ENCODE measurements at places on chromosomes 4 and X.
A peak's percentile ranks its signal among the peaks of the same experiment; 100 is the strongest.

GRCh38 chr4:137070614-137071013, 461.7 kb downstream of the PCDH18 start:
- DNase-seq = no peak

GRCh38 chr4:1568855-1569460, 115.2 kb downstream of the FAM53A start:
- no peak for DNase-seq

DNA sequence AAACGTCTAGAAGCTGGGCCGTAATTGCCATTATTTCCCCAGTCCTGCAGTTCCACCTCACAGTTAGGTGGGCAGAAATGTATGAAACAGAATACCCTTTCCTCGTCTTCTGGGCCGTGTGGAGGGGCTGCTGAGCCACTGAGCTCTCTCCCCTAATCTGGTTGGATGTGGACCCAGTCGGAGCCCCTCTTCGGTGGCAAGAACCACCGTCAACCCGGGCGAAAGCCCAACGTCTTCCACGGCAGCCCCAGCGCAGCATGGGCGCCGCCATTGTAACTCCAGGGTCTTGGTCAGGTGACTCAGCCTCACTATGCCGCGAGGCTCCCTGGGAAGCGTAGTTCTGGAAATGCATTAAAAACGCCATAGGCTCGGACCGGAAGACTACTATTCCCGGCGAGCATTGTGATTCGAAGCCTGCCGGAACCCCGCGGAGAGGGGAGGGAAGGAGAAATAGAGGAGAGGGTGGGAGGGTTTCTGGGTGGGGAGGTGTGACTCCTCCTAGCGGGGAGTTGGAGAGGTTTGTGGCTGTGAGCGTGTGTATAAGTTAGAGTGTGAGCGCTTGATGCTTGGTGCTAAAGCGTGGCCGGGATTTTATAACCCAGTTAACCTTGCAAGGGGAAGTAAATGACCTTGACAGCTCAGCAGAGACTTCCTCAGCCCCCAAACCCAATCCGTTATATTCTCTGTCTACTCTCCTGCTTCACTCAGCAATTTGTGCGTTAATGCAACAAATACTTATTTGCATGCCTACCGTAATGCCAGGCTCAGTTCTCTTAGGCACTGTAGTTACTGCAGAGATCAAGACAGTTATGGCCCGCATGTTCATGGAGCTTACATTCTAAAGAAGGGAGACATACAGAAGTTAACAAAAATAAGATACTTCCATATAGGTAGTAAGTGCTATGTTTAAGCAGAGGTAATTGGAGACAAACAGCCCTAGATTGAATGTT, at the start of gene GATB:
GATB (minus strand) TSS at position 296 of the 950 bp plus-strand sequence; CDS start at position 271, 25 bp downstream.
- DNase-seq = peak; percentile 66

GRCh38 chr4:13306356-13306755, 177.8 kb downstream of the RAB28 start:
- no peak for DNase-seq

GRCh38 chr4:21692241-21692640, 256.3 kb downstream of the KCNIP4 start:
- DNase-seq = no peak

- DNase-seq = no peak
These were observed 34.7 kb downstream of the CASP3 start for GRCh38 chr4:184614509-184614908.

DNA sequence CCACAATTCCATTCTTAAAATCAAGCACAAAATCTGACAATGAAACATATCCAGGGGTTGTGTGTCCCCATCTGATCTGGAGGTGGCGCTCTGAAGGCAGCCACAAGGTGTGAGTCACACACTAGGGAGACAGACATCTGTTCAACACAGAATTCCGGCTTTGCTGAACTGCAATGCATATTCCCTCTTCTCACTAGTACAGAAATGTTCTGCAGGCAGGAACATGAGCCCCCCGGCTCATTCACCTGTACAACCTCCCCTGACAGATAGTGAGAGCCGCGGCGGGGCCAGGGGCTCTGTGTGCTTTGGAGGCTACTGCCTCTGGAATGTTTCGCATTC, 41.9 kb downstream of the WDR1 start:
- DNase-seq = no peak

GRCh38 chrX:53004811-53005210, 43.8 kb upstream of the GPR173 start:
- DNase-seq = no peak

DNA sequence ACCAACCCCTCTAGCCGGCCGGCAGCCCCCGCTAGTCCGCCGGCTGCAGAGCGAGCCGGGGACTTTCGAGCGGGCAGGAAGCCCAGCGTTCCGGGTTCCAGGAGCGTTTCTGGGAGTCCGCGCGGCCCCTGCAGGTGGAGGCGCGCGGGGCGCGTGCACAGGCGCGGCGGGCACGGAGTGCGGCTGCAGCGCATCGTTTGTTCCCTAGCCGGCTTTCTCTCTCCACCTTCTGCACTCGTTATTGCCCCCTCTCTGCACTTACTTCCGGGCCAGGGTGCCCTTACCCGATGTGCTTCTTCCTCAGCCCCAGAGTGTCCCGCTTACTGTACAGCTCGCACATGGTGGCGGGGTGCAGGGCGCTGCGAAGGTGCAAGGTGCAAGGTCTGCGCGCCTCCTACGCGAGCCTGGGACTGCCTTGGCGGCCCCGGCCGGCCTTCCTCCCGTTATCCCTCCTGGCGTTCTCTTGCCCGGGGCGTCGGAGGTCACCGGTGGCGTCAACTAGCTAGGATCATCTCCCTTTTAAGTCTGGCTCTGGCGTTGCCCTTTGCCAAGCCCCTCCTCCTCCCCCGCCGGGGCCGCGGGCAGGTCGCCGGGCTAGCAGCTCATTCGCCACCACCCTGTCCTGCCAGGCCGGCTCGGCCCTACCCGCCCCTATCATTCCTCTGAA, at the start of gene ETNPPL:
ETNPPL (minus strand) TSS at position 495 of the 667 bp plus-strand sequence; CDS start at position 340, 155 bp downstream.
- DNase-seq = no peak

- DNase-seq = no peak
These were observed 127.1 kb upstream of the ANXA3 start for GRCh38 chr4:78424461-78424860.

GRCh38 chr4:141497627-141498026, 138.8 kb upstream of the IL15 start:
- no peak for DNase-seq

- DNase-seq = no peak
These were observed 45.5 kb upstream of the KLF3 start for GRCh38 chr4:38618505-38618904.

GRCh38 chr4:100246697-100247096, 56.4 kb upstream of the DDIT4L start:
- DNase-seq = no peak

- DNase-seq = no peak
These were observed 339.8 kb upstream of the GATB start for GRCh38 chr4:152100379-152101201.

GRCh38 chrX:18929775-18930174, 54.1 kb downstream of the PHKA2 start:
- no peak for DNase-seq

DNA sequence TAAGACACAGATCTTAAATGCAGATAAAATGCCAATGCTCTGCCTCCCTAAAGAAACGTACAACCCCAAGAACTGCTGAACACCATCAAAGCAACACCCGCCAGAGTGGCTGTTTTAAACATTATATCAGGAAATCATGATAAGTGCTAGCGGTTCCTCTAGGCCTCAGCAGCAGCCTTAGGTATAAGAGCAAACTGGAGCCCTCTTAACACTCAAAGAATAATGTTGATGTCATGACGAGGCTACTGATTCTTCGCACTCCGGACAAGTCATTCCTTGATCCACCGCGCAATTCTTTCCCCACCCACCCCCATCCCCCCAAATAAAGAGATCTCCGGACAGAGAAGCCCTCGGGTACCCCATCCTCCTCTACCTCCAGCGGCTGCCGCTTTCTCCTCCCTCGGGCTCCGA, 507 bp downstream of the LIN54 start:
- no peak for DNase-seq

DNA sequence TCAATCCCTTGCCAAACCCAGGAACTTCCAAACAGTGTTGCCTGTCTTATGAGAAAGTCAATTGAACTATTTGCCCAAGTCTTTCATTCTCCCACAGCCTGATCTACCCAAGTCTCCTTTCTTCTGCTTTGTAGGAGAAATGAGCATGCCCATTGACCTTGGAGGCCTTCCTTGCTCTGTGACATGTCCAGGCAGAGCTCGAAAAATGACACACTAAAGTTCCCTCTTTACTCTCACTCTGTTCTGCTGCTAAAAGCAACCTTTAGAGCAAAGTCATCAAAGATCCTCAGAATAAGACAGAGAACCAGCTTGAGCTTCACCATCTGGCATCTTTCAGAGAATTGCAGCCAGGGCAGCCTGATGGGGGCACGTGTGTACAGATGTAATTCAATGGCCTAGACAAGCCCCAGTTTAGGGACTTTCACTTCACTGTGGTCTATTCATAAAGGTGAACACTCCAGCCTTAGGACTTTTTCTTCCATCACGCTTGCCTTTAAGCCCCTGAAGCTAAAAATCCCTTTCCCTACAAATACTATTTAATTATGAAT, 136.4 kb downstream of the AMELX start:
- DNase-seq = no peak

- no peak for DNase-seq
These were observed 425.7 kb downstream of the PABPC4L start for GRCh38 chr4:133775881-133776280.

DNA sequence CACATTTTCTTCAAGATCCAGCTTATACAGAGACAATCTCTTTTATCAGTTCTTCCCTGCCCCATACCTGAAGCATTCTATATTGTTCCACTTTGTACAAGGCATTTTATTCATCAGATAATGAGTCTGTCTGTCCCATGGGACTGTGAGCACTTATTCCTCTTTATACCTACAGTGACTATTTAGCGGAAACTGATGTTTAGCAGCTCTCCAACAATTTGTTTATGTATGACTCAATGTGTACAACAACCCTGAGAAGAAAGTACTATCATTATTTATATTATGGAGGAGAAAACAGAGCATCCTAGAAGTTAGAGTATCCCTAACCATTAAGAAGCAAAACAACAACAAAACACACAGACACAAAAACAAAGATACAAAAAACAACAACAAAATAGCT, 306.5 kb downstream of the PRDM5 start:
- no peak for DNase-seq
